Thoracic aorta (tissue), 2 donors: ENCODE measurements at places on chromosomes 16 and 17.

GRCh38 chr16:77711179-77711578 lies 11.1 kb upstream of the NUDT7 start:
- no peak overlapping the region for H3K27ac ChIP-seq
- H3K4me1 ChIP-seq = no peaks in the 10 kb centered on the region
- no peak overlapping the region for H3K4me3 ChIP-seq
- no peak for DNase-seq
- no peaks in the 10 kb centered on the region for H3K27me3 ChIP-seq
- H3K36me3 ChIP-seq = no peaks in the 10 kb centered on the region

DNA sequence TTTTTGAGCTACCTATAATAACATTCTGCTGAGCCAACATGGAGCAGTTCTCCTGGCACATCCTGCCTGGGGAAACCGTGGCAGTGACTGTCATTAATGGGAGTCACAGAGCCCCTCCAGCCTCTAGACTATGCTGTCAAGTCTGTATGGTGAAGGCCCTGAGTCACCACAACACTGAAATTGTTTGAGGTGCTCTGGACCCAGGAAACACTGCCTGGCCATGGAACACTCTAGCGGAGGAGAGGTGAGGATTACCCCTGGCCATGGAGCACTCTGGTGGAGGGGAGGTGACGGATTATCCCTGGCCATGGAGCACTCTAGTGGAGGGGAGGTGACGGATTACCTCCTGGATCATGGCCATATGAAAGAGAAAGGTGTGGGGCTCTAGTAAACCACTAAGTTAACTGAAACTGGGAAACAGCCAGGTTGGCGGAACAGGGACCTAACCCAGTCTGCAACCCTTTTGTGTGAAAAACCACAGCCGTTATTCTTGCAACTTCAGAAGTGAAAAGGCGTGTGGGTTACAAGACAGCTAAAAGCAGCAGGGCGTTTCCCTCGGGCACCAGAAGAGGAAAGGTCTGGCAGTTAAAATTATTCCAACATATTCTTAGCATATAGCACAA lies 156.7 kb downstream of the KCNJ12 start:
- no peaks in the 10 kb centered on the region for H3K27me3 ChIP-seq
- no peaks in the 10 kb centered on the region for H3K4me1 ChIP-seq
- H3K4me3 ChIP-seq = no peak overlapping the region
- peaks cover 9% of the 10 kb centered on the region for H3K36me3 ChIP-seq
- no peak for DNase-seq

- no peaks in the 10 kb centered on the region for H3K4me1 ChIP-seq
- no peak overlapping the region for H3K4me3 ChIP-seq
- H3K36me3 ChIP-seq = no peaks in the 10 kb centered on the region
- no peak overlapping the region for H3K27ac ChIP-seq
- DNase-seq = no peak
These were observed 8.2 kb upstream of the GGA2 start for GRCh38 chr16:23518435-23518891.

GRCh38 chr16:11836650-11837244 lies 14.6 kb downstream of the RSL1D1 start:
- no peaks in the 10 kb centered on the region for H3K27me3 ChIP-seq
- no peak for DNase-seq
- H3K27ac ChIP-seq = peak overlapping the region; percentile 6
- no peak overlapping the region for H3K4me3 ChIP-seq
- peaks cover 44% of the 10 kb centered on the region for H3K36me3 ChIP-seq

GRCh38 chr17:37527249-37527851 lies 37.7 kb downstream of the DUSP14 start:
- H3K36me3 ChIP-seq = peaks cover 16% of the 10 kb centered on the region
- no peak overlapping the region for H3K27ac ChIP-seq
- H3K4me1 ChIP-seq = no peaks in the 10 kb centered on the region
- no peaks in the 10 kb centered on the region for H3K27me3 ChIP-seq
- H3K4me3 ChIP-seq = no peak overlapping the region
